ENCODE measurements at places on chromosomes 3 and 15.

GRCh38 chr3:140830391-140830790, 111.2 kb upstream of the SLC25A36 start:
- no peak for DNase-seq

DNA sequence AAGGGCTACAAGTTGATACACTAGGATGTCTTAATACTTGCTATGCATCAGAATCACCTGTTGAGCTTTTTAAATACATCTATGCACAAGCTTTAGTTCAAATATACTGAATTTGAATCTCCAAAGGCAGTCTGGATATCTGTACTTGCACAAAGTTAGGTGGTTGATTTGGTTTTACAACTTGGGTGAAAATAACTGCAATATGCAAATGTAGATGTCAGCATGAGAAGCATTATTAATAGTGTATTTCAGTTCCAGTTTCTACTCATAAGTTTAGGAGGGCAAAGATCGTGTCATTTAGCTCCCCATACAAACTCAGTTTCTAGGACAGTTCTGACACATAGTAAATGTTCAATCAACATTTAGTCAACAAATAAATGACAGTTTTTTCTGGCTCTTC, 25.6 kb downstream of the IQCB1 start:
- DNase-seq, result no peak

DNA sequence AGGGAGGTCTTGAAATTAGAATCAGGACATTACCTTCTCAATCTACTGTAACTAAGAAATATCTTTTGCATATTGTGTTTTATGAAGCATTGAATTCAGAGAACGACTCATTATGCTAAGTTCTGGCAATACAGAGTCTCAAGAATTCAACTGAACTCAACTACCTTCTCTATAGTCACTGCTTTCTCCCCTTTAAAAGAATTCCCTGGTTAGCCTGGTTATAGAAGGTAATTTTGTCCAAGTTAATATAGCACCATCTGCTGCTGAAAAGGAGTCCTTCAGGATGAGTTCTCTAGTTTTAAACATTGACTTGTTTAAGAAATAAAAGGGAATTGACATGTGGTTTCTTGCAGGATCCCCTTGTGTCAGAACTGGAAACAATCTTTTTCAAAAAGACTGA, 60.2 kb downstream of the IL16 start:
- DNase-seq, result peak; percentile 78

DNA sequence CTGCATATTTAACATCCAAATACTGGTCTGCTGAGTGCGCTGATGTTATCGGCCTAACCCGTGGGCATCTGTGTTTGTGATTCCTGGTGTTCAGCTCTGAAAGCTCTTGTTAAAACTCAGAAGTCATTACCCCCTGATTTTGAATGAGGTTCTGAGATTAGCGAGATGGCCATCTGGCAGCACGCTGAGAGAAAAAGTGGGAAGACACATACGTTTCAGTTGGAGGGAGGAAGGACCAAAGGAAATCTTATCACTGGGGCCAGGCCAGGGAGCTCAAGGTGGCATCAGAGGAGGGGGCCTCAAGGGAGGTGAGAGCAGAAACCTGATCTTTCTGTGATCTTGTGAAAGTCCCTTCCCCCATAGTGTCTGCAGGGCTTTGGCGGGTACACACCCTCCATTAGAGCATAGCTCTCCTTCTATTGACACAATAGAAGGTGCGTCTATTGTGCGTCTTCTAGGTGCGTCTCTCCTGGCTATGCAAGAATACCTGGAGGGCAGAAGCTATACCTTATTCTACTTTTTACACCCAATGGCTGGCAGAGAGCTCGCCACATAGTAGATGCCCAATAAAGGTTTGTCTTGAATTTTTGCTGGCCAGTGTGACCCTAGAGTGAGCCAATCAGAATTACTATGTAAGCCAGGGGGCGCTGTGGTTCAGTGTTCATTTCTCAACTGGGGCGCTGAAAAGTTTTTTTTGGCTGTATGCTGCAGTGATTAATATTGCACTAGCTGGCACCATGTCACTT, 182.4 kb downstream of the SHQ1 start:
- DNase-seq, result no peak

GRCh38 chr3:111616417-111617105, 21.4 kb upstream of the ZBED2 start:
- DNase-seq, result peak; percentile 49

- DNase-seq, result no peak
Measured at GRCh38 chr3:194672876-194673275, 885 bp upstream of the LSG1 start.

DNA sequence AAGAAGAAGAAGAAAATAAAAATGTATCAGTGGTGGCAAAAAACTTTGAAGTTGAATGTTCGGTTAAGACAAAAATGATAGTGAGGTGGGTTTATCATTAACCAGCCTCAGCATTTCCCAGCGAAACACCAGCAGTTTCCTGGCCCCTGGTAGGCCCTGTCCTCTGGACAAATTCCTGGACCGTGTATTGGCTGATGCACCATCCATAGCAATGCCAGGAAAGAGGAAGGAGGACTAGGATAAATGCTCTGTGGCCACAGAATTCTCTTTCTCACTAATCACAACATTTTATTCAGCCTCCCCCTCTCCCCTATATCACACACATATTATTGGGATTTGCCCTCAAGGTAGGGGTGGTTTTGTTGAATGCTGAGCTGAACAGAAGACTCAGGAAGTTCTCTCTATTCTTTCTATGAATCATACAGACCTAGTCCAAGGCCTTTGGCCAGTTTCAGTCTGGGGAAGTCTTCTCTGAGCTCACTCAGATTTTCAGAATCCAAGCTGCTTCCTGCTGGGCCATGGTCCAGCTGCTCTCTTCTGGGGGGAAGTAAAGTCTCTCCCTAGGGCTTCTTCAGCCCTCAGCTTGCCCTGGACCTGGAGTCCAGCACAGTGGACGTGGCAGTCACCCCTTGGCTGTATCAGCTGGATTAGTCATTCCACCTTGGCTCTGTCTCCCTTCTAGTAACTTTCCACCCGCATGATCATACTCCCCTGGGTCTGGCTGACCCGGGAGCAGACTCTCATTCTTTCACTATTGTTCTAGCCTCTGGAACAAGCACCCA, 27.6 kb downstream of the SLC28A1 start:
- DNase-seq, result peak; percentile 97

GRCh38 chr3:20254268-20255117, 68.5 kb upstream of the SGO1 start:
- no peak for DNase-seq

DNA sequence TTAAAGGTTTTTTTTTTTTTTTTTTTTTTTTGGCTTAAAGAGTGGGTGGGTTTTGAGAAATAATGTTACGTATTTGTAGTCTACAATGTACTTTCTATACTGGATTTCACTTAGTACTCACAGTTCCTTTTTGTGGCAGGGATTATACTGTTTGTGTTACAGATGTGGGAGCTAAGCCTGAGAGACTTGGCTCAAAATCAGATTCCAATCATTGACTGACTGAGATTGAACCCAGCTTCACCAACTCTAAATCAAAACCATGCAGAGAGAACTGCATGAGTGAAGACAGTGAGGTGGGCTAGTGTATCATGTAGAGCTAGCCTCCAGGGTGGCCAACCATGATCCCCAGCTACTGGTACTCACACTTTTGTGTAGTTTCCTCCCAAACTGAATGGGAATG, 68.0 kb downstream of the TMEM108 start:
- no peak for DNase-seq

GRCh38 chr15:33150971-33151370, 43.5 kb downstream of the FMN1 start:
- DNase-seq, result no peak

- DNase-seq, result no peak
Measured at GRCh38 chr3:152650177-152650576, 184.8 kb upstream of the P2RY1 start.

DNA sequence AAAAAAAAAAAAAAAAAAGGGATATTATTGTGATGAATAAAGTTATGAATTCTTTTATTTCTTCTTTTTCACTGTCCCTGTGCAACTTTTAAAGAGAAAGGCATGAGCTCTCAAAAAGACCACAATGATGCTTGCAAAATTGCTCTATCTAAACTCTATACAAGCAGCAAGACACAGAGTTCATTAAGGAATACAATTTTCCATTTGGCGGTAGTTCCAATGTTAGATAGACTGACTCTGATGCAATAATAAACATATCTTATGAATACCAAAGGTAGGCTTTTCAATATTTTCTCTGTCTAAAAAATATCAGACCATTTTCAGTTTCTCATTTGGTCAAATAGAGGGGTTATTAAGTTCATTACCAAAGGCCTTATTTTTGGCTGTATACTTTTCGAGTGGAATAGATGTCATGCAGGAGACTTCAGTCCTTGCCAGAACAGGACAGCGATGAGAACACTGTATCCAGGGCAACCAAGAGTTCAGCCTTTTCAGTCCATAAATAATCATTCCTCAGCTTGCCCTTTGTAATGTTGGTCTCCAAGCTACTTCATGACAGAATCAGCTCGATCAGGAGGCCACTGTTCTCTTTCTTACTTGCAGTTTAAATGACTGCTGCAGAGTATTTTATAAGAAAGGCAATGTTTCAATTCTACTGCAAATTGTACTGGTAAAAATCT, 162.9 kb upstream of the FAM3D start:
- no peak for DNase-seq

DNA sequence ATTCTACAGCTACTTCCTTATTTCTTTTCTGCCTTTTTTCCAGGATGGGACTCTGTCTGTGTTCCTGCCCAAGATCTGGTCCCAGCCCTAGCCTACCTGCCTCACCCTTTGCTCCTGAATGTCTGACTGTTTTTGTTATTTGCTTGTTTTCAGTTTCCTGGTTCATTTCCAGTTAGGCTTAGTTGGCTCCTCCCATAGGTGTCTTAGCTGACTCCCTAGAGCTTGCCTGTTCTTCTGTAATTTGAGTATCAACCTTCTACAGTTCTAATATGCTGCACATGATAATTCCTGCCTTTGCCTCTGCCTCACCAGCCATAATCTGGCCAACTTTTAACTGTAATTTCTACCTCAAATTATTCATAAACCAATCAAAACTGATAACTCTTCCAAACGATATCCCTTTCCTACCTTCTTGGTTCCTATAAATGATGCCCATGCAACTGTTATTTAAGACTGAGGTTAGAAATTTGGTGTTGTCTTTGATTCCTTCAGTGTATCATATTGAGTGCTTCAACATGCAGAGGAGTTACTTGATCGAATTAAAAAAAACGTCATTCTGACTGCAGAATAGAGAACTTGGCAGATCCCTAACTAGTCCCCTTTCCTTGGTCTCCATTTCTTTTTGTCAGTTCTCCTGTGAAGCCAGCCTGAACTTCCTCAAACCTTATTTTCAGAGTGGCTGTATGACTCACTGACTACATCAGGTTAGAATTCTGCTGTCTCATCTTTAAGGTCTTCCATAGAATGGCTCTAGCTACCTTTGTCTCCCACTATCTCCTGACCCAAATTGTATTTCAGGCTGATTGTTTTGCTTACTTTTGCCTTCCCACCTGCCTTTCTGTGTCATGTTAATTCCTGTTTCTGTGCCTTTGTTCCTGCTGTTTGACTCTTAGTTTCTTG, 8.4 kb downstream of the GOLM2 start:
- DNase-seq, result peak; percentile 55

- no peak for DNase-seq
Measured at GRCh38 chr3:43584043-43584826, 37.6 kb downstream of the ANO10 start.

DNA sequence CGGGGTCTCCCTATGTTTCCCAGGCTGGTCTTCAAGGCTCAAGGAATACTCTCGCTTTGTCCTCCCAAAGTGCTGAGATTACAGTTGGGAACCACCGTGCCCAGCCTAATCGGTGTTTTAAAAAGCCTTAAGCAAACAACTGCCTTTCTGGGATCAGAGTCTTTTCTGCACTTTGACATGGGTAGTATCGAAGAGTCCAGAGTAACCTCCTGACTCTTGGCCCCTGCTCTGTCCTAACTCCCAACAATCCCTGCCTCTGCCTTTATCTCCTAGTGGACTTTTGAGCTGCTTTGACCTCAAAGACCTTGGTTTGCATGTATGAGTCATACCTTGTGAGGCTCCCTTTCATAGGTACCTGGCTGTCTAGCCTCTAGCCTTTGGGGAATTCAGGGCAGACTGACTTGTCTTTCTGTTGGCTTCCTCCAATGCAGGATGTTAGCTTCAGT, 21.0 kb upstream of the HACD2 start:
- DNase-seq, result no peak

- DNase-seq, result no peak
Measured at GRCh38 chr3:129504471-129505100, 23.9 kb upstream of the RHO start.

DNA sequence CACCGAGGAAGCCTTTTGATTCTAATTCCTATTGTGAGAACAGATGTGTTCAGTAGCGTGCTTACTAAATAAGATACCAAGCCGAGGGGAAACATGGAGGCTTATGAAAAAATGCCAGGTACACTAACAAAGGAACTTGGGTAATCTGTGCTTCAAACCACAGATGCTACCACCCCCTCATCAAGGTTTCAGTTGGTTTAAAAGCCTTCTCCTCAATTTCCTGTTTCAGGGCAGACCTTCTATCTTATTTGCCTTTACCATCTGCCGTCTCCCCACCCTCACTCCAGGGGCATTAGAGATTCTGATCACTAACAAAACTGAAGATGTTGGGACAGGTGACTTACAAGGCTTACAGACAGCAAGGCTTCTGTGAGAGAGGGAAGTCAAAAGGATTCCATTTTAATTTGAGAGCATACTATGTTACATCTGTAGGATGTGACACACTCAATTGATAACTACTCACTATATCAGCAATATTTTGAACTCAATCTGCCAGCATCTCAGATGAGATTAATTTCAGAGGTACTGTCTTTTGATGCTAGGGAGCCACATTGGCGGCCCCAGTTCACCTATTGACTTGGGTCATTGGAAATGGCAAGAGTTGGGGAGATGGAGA, 60.6 kb upstream of the PLCL2 start:
- no peak for DNase-seq

DNA sequence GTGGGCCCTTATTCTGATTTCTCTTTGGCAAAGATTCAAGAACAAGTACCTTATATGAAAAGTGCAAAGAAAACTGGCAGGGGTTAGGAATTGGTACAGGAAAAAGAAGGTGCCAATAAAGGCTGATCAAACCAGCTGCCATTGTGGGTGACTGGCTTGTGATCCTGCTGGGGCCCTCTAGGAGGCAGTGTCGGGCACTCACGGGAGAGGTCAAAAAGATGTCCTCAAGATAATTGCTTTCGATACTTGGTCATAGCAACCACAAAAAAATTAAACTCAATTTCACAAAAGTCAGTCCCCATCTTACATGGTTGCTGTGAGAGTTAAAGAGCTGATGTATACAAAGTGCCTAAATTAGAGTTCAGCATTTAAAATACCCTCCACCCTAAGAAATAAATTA, 31.0 kb upstream of the CAV3 start:
- no peak for DNase-seq

GRCh38 chr15:95558131-95558530, 772.4 kb upstream of the NR2F2 start:
- DNase-seq, result no peak

- no peak for DNase-seq
Measured at GRCh38 chr3:192445770-192446644, 281.3 kb downstream of the FGF12 start.

GRCh38 chr3:174495311-174495710, 363.8 kb upstream of the NAALADL2 start:
- DNase-seq, result no peak

GRCh38 chr3:177795859-177796258, 598.6 kb upstream of the TBL1XR1 start:
- DNase-seq, result no peak

GRCh38 chr3:172346161-172346560, 102.1 kb downstream of the GHSR start:
- no peak for DNase-seq
